Urinary bladder (tissue), 4 donors: ENCODE measurements at places on chromosomes 16 and 17.

DNA sequence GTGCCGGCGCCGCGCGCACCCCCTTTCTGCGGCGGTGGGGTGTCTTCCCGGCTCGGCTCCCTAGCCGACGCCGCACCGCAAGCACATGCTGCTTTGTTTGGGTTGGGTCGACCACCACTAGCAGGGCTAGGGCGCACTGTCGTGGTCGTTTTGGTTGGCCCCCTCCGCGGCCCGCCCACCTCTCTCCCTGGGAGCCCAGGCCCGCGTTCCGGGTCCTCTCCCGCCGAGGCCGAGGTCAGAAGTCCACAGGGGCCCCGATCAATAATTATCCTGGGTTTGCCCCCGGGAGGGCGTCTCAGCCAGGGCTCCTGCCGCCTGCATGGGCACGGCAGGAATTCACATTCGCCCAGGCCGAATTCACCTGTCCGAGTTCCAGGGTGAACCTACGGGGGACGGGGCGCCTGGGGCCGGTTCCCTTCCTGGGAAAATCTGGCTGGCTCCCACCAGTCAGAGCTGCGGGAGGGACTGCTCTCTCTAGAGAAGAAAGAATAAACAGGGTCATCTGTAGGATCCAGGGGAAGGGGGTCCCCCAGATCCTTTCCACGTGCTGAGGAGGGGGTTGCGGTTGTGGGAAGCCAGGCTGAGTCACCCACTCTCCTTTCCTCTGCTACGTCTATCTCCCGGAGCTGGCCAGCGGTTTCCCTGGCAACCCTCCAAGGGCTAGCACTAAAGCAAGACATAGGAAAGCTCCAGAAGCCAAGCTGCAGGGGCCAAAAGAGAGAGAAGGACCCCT is 584 bp upstream of the STAT5B start:
- DNase-seq, result no peak

DNA sequence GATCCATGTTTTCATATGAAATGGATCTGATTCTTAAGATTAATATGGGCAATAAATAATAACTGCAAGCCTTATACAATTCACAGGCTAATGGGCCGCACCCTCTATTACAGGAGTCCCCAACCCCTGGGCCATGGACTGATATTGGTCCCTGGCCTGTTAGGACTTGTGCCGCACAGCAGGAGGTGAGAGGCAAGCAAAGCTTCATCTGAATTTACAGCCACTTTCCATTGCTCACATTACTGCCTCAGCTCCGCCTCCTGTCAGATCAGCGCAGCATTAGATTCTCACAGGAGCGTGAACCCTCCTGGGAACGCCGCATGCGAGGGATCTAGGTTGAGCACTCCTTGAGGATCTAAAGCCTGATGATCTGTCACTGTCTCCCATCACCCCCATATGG is 26.8 kb downstream of the METTL16 start:
- DNase-seq, result no peak

DNA sequence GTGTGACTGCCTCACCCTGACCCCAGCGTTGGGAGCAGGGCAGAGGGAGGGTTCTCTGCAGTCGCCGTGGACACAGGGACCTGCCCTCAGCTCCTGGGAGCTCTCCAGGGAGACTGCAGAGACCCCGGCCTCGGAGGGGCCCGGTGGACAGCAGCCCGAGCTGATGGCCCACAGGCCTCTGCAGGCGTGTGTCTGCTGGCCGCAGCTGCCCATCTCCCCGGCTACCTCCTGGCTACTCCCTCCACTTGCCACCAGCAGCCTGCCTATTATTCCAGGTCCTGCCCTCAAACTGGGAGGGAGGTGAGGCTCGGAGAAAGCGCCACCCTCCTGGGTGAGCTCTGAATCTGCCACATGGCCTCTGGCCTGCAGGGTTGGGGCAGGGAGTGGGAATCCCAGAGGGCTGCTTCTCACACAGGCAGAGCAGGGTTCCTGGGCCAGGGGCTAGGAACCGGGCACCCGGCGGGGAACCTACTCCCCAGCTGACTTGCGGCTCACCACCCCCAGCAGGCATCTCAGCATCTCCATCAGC is 7.2 kb downstream of the SLC16A5 start:
- no peak for DNase-seq

- DNase-seq, result no peak
Observed at GRCh38 chr17:82384730-82385481, 13.3 kb downstream of the UTS2R start.

DNA sequence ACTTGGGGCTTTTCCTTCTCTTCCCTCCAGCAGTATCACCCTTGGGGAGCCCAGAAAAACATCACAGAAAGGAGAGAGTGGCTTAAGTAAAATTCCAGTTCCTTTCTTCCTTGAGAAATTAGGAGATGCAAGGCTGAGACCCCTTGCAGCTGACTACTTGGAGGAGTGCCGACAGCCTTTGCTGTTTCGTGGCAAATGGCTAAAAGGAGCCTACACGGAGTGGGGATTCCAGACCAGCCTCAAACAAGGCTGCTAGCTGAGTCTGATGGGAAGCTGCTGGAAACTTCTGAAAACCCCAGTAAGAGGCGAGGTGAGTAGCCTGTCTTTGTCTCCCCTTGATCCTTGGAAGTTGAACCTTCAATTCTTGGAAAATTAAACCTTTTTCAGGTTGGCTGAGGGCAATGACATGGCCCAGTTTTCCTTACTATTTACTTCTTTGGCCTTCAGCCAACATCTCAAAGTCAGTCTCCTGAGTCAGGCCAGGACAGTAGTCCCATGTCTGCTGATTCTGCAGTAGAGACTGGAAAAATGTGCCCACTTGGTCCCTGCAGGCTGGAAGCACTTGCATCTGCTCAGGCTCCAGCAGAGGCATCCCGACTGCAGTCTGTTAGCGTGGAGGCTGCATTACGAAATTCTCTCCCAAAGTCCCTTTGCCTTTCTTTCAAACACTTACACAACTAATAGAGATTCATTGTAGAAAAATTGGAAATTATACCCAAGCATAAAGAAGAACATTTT is 23.4 kb downstream of the SMIM36 start:
- DNase-seq, result no peak

- DNase-seq, result no peak
Observed at GRCh38 chr17:48139944-48140343, 32.4 kb downstream of the SNX11 start.
